IPS-NIHi11 (cell line): ENCODE measurements at places on chromosomes 13 and 19.

GRCh38 chr19:8388612-8388958 is 1.6 kb upstream of the RAB11B start:
- DNase-seq, result no peak

DNA sequence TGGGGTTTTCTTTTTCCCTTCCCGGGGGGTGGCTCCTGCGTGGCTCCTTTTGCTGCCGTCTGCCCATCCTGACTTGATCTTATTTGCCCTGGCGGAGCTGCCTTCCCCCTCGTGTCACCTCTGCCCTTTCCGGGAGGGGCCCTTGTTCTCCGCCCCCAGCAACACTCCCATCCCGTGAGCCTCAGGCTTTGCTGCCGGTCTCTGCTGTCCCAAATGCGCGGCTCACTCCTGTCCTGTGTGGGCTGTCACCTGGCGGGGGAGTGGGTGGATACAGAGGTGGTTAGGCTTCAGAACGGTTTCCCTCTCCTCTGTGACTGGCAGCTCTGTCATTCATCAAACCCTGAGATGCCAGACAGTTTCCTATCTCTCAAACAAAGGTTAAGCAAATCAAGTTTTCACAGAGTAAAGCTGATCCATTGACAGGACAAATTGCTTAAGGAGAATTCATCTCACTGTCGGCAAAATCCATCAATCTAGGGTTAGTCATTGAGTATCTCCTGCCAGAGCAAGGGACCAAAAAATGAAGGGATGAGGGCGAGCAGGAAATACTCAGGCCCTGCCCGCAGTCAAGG is 84.0 kb downstream of the ANKRD10 start:
- DNase-seq, result no peak

GRCh38 chr13:40207001-40207478 is 459.4 kb downstream of the FOXO1 start:
- DNase-seq, result no peak

- peak; percentile 74 for DNase-seq
Observed at GRCh38 chr19:37304190-37304883, 66.6 kb upstream of the ZNF527 start.

DNA sequence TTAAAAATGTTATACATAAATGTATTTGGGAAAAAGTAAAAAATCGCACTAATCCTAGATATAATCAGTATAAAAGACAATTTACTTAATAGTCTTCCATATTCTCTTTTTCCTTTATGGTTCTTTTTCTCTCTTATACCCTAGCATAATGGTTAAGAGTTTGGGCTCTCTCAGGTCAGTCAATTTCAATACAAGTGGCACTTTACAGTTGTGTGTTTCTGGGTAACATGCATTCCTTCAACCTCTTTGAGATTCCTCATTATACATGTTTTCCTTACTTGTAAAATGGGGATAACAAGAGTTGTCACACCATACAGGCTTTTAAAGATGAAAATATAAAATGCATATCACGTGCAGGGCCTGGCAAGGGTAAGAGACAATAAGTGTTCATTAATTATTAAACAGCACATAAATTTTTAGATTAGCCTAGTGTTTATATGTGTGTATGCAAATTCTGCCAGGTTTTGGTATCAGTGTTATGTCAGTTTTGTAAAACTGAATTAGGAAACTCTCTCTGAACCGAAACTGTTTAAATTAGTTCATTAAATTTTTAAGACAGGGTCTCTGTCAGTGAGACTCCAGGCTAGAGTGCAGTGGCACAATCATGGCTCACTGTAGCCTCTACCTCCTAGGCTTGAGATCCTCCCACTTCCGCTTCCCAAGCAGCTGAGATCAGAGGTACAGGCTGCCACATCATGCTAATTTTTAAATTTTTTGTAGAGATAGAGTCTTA is 49.8 kb downstream of the ELF1 start:
- DNase-seq, result no peak

DNA sequence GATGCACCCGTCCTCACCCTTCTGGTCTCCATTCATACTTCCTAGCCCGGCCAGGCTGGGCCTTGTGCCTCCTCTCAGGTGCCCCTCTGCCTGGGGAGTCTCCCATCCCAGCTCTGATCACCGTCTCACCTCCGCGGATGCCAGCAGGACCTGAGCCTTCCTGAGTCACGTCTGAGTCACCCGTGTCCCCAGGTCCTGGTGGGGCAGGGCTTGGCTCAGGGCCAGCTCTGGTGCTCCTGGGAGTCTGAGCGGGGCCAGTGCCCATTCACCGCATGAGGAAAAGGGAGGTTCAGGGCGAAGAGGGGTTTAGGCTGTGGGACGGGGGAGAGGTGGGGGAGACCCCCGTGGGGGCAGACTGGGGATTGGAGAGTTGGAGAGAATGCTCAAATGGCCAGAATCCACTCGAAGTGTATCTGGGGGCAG is 593 bp downstream of the ATP8B3 start:
- peak; percentile 43 for DNase-seq

DNA sequence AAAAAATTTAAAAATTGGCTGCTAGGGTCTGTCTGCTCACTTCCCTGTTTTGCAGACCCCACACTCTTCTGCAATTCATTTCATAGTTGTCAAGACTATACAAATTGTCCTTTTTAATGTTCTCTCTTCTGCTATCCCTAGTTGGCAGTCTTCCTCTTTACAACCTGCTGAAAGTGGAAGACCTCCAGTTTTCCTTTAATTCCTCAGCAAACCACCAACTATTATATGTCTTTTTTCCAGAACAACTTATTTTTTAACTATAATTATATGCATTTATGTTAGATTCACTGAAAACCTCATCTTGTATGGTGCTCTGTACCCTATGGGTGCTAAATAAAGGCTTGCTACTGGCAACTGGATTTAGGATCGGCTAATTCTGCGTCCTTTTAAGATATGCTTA is 1.1 kb upstream of the PHF11 start:
- DNase-seq, result no peak

DNA sequence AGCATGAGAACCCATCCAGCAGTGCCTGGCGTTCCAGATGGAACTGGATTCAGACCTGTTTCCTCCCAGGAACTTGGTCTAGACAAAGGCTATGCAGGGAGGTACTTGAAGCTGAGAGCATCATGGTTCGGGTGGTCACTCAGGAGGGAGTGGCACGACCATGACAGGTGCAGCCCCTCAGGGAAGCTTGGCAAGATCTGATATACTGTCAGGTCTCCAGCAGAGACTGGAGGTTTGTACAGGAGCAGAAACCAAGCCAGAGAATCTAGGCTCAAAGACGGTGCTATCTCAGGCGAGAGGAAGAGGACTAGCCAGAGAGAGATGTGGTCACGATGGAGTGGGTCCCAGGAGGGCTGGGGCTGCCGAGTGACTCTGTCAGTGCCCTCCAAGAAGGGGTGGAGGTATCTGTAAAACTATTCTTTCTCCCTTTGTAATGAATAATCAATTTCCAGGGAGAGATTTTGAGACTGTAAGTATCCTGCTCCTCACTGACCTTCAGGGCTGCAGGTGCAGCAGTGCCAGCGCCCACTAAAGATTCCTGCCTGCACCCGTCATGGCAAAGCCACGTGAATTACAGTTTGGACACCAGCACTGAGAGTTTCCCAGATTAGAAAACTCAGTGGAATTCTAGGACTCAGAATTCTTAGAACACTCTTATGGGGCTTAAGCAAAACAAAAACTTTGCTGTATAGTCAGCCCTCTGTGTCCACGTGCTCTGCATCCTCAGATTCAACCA is 10.2 kb upstream of the DCUN1D2 start:
- no peak for DNase-seq

DNA sequence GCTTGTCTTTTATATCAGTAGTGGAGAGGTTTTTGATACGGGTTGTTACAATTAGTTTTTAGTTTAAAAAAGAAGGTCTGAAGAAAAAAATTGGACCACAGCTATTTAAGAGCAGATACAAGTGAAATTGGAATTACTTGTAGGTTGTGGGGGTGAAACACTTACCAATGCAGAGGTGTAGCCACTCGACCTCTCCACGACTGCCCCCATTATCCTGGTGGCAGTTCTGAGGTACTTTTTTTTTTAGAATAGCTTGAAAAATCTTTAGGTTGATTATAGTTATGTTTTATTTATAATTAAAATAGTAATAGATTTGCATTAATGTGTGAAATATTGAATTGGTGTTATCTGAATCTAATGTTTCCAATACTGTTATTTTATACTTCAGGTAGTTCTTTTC is 60.7 kb downstream of the PAN3 start:
- DNase-seq, result peak; percentile 6

DNA sequence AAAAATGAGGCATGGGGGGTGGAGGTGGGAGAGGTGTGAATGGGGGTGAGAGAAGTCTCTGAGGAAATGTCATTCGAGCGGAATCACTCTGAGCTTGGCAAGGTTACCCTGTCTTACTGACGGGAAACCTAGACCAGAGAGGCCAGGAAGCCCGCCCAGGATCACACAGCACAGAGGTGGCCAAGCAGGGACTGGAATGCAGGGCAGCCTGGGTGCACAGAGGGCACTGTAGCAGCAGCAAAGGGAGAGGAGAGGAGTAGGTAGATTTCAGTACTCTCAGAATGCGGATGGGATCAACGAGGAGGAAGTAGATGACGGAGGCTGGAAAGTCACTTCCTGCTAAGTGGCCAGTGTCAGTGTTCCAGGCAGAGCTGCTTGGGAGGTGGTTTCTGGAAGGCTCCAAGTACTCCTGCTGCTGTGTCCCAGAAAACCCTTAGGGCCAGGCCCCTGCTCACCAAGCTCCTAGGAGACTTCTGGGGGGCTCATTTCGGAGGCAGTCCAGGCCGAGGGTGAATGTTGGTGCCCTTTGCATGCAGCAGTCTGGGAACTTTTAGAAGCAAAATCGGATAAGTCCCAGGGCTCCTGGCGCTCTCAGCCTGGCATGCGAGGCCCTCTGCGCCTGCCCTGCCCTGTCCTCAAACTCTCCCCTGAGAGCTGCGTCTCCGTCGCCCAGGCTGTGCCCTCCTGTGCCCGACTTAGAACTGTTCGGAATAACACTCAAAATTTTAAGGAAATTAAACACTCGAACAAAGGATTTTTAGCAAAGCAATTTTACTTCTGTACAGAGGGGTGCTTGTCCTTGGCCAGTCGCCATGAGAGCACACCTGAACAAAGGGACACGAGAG is 33.5 kb downstream of the DNM2 start:
- no peak for DNase-seq

DNA sequence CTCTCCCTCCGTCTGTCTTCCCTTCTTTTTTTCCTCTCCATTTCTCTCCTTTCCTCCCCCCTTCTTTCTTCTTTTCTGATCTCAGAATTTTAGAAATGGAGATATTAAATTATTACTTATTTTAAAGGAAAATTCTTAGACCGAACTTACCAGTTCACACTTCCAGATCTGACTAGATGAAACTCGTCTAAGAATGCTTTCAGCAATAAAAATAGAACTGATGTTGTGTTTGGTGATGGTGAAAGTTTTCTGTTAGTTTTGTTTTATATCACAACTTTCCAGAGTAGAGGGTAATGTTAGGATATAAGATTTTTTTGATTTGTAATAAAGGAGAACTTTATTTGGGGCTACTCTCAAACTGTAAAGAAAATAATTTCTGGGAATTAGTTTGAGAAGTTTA is 29.9 kb downstream of the UCHL3 start:
- DNase-seq, result no peak

DNA sequence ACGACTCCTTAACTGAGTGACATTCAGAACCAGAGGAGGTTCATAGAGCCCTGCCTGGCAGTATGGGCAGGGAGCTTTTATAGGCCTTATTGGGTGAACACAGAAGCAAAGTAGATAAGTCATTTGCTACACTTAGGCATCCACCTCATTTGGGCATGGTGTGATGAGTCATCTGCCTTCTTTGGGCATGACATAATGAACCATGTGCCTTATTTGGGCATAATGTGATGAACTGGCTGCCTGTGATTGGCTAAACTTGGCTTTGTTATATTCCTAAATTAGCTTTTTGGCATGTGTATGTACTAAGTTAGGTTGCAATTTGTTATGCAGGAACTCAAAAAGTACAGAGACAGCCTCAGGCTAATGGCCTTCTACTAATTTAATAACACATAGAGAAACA is 2210.2 kb upstream of the PCDH20 start:
- no peak for DNase-seq

- peak; percentile 14 for DNase-seq
Observed at GRCh38 chr19:6233056-6233826, 46.5 kb downstream of the MLLT1 start.

GRCh38 chr13:78382491-78382890 is 220.9 kb downstream of the POU4F1 start:
- no peak for DNase-seq

DNA sequence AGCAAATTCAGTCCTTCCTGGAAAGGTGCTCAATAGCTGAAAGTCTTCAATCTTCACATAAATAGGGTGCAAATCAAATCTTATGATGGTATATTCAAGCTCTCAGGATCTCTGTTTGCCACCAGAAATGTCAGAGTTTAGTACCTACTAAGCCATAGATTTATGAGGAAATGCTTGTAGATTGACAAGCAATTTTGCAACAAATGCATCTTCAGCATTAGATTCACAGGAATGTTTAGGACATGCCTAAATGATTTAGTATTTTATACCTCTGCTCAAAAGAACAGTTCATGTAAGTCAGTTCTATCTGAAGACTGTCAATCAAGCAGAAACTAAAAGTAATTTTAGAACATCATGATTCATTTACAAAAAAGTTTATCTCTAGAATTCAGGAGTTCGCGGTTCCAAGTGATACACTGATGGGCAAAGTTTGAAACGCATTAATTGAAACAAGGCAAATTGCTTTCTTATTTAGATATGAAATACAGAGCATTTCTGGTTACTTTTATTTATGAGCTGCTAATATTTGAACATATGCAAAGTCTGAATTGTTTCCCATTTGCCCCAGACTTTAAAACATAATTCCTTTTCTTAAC is 65.7 kb downstream of the DACH1 start:
- DNase-seq, result no peak

DNA sequence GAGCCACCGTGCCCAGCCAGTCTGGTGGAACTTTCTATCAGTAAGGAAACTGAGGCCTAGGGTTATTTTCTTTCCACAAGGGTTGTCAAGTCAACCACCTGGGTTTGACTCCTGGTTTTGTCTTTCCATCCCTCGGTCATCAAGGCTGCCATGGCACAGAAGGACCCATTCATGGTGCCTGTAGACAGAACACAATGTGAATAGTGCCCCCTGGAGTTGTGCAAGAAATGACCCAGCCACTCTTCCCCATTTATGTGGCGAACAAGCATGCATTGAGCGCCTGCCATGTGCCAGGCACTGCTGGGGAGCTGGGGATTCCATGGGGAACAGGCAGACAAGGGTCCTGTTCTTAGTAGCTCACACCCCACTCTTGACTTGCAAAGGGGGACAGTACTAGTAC is 4.1 kb downstream of the SMARCA4 start:
- DNase-seq, result no peak

- DNase-seq, result no peak
Observed at GRCh38 chr19:28221736-28222135, 991.2 kb downstream of the UQCRFS1 start.

DNA sequence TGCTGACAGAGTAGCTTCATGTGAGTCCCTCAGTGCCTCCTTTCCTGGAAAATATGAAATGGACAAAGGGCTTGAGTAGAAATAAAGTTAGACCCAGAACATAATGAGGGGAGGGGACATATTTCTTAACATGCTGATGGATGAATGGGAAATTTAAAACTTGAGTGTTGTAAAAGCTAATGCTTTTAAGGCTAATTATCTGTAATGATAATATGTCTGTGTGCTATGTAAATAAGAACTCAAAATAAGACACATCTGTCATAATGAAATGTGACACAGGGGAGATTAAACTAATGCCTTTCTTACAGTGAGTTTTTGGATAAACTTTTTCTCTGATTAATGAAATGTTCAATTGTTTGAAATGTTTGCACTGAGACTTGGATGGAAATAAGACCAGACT is 65.8 kb upstream of the RFXAP start:
- no peak for DNase-seq
